NCI-H69 (cell line): ENCODE measurements at places on chromosomes 6 and 20.

DNA sequence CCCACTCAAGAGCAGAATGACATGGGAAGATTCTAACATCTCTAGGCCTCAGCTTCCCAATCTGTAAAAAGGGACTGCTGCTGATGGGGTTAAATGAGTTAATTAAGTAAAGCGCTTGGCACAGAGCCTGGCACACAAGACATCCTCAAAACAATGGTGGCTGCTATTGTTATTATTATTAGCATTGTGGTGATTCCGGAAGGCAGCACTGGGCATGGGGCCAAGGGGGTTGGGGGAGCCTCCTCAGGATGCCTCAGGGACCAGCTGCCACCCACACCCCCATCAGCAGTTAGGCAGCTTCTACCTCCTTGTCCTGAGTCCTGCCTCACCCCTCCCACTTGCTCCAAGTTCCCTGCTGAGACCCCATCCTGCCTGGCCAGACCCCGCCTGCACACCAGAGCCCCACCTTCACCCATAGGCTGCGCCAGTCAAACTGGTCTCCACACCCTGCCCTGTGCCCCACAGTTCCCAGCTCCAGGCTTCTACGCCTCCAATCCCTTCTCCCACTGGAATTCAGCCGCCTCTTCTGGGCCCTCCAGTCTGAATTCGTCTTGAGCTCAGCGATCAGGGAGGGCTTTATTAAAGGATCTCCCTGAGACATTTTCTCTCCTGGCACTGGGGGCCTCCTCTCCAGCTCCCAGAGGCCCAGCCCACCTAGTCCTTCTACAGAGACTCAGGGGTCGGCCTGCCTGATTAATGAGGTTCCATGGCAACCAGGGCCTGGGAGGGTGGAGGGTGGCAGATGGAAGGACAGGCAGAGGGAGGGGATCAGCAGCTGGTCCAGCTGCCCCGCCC lies 1.5 kb downstream of the E2F1 start:
- DNase-seq: peak; percentile 96

GRCh38 chr6:132959639-132960326 lies 145.4 kb downstream of the RPS12 start:
- DNase-seq: no peak

DNA sequence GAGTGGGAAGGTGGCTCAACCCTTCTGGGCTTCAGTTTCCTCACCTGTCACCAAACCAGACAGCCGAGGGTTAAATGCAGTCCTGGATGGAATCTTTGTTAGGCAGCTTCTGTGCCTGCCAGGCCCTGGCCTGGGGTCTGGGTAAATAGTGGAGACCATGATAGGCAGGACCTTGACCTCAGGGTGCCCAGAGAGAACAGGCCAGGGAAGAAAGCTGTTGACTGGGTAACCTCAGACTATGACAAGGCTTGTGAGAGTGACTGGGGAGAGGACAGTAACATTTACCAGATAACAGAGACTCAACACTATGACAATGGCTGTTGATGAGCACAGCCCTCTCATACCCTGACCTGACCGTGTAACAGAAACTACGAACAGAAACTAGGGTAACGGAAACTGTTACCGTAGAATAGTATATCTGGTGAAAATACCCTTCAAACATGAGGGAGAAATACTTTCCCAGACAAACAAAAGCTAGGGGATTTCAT lies 218.3 kb downstream of the PREX1 start:
- no peak for DNase-seq

- DNase-seq: no peak
Measured at GRCh38 chr20:51526754-51527153, 15.8 kb downstream of the NFATC2 start.

DNA sequence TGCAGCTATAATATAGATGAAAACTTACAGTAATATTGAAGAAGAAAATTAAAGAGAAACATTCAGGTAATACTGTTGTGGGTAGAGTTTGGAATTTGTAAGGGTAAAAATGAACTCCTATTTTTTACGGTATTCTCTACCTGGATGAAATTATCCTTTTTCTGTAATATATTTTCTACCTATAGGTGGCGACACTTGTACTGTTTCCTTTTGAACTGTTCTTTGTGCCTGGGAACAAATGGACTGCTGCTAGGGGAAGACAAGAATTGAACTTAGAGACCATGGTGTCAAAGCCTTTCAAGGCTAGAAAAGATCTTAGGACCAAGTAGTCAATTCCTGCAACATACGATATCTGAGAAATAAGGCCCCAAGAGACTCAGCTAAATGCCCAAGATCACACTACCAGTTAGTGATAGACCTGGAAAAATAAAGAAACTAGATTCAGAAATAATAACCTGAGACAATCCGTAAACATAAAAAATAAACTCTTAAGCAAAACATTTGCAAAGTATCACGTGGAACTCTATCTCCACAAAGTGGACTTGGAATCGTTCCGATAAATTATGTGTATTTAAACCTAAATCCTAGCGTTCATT lies 383.8 kb downstream of the TFAP2A start:
- DNase-seq: peak; percentile 73

DNA sequence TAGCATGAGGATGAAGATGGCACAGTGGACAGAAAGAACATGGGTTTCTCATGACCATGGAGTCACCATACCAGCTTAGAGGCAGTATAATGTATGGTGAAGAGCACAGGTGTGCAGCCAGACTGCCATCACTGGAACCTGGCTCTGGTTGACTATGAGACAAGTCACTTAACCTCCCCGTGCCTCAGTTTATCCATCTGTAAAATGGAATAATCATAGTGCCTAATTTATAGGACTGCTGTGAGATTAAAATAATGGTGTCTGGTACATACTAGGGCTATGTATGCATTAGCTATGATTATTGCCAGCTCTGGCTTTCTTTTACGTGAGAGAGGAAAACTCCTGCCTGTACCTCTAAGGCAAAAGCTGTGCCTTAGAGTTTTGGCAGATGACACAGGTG lies 19.4 kb downstream of the SLC35B3 start:
- no peak for DNase-seq

GRCh38 chr20:57874141-57874540 lies 164.3 kb upstream of the PMEPA1 start:
- DNase-seq: no peak

DNA sequence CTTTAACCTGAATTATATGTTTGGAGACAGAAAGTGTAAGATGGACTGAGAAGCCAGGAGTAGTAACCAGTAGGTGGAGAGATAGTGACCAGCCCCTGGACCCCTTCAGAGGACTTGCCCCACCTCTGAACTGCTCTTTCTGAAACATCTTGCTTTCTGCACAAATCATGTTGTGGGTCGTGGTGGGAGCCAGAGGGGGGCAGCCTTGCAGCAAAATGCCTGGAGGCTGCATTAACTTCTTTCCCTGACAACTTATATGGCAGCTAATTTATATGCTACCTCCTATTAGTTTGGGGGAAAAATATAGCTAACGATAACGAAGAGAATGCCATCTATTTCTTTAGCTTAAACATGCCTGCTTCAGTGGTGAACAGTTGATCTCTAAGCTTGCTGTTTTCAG lies 859.8 kb downstream of the MAFB start:
- DNase-seq: peak; percentile 51

- no peak for DNase-seq
Measured at GRCh38 chr20:63292292-63292701, 689 bp upstream of the COL20A1 start.

GRCh38 chr20:10761786-10762185 lies 88.0 kb upstream of the JAG1 start:
- DNase-seq: no peak

- peak; percentile 90 for DNase-seq
Measured at GRCh38 chr6:112144145-112144926, 56.9 kb downstream of the FAM229B start.

DNA sequence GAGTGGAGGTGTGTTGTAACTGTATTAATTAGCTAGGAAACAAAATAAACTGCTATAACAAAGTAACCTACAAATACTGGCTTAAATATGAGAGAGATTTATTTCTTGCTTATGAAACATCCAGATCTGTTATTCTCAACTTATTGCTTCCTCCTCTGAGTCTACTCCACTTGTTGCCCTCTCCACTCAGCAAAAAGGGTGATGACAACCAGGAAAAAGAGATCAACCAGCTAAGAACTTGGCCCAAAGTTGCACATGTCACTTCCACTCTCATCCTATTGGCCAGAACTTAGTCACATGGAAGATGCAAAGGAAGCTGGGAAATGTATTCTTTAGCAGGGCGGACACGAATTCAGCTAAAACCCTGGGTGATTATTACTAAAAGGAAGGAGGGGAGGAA lies 5.2 kb upstream of the TP53RK start:
- no peak for DNase-seq

DNA sequence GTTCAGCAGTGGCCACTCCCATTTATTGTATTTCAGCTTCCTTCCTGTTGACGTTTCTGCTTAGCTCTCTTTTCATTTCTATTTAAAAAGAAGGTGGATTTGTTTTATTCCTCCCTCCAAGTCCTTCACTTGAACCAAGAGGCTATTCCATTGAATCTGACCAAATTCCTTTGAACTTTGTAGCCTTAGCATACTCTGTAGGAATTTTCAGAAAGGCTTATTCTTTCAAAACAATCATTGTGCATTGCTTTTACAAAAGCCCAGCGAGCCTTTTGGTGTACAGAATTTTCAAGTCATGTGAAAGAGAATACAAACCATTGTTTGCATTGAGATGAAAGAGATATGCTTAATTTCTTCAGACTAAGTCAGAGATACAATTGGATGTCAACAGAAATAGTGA lies 151.0 kb upstream of the INSM1 start:
- DNase-seq: peak; percentile 70

DNA sequence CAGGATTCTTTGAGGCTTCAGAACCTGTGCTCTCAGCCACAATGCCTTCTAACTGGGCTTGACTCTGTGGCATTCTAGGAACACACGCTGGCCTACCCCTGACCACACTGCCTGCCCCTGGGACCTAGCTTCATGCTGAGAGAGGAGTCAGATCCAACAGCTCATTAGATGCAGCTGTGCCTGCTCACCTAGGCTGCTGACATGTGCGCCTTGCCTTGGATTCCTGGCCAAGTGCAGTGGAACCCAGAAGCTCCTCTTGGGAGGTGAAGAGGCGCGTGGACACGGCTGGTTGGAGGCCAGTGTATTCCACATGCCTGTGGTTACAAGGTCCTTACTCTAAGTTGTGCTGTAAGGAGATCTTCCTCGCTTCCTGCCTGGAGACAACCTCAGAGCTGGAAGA lies 24.7 kb upstream of the KCNK16 start:
- no peak for DNase-seq

DNA sequence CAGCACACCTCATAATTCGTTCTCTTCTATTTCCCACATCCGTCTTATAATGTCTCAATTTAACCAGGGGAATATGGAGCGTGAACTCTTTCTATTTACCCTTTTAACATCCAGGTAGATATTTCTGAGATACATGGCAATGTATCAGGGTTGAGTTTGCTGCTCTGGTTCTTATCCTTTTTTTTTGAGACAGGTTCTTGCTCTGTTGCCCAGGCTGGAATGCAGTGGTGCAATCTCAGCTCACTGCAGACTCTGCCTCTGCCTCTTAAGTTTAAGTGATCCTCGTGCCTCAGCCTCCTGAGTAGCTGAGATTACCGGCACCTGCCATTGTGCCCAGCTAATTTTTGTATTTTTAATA lies 36.5 kb downstream of the KLHL31 start:
- DNase-seq: no peak

GRCh38 chr6:26345832-26346231 lies 19.2 kb upstream of the BTN3A2 start:
- DNase-seq: no peak

- no peak for DNase-seq
Measured at GRCh38 chr20:7622399-7622961, 317.8 kb downstream of the HAO1 start.

DNA sequence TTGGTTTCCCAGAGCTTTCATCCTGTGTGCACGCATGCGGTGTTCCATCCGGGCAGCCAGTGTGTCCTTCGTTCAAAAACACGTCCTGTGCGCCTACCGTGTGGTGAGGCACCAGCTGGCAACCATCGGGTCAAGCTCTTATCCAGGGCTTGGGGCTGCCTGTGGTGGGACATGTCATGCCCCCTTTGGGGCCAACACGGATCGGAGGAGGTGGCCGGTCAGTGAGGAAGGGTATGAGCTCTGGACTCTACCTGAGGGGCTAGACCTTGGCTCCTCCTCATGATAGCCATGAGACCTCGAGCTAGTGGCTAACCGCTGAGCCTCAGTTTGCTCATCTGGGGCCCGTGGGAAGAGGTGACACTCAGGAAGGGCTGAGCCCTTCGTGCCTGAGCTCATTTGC lies 158.5 kb upstream of the PMEPA1 start:
- no peak for DNase-seq

- DNase-seq: no peak
Measured at GRCh38 chr6:142462260-142462659, 160.5 kb downstream of the ADGRG6 start.

DNA sequence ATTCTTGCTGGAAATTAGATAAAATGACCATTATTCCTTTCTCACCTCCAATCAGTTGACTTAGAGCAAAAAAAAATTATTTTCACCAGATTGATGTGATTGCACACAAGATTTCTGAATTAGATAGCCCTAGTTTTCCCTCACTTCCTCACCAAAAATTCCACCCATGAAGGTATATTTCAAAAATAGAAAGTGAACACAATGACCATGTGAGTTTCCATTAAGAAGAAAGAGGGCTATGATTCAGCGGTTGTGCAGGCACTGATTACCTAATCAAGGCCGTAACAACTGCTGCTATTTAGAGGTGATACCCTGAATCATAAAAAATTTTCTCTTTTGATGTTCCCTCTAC lies 19.5 kb upstream of the RALGAPA2 start:
- DNase-seq: peak; percentile 48

DNA sequence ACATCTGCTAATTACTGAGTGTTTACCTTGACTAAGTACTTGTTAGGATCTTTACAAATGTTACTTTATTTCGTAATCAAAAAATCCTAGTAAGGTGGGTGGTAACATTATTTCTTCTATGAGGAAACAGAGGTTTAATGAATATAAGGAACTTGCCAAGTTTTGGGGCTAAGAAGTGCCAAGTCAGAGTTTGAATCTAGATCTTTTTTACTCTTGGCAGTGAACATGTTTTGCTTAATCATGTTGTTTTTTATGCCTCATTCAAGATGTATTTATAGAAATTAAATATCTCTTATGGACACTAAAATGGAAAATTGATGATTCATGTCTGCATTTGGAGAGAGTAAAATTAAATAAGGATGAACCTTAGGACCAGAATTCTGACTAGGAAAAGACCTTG lies 393.7 kb downstream of the UTRN start:
- no peak for DNase-seq

DNA sequence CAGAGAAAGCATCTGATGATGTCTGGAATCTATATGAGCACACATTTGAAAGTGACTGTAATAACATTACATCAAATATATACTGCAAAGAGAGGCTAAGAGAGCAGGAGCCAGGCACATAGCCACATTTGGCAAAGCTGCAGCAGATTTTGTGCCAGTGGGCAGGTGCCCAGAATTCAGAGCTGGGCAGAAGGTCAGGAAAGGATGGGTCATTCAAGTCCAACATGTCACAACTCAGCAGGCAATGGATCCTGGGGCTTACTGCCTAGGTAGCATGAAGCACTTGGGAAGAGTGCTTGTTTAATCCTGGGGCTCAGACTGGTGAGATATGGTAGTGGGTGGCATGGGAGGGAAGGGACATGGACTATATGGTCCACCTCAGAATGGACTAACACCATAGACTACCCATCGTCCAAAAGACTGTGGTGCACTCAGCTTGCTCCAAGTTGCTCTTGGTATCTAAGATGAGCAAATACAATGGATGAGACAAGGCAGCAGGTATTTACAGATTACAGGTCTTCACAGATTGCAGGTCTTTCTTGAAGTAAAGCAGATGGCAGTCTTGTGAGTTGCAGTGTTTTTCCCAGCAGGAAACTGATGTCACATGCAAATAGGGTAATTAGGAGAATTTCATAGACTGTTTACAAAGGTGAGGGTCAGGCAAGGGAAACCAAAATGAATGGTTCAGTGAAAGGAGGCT lies 31.2 kb upstream of the SHLD1 start:
- DNase-seq: peak; percentile 80

GRCh38 chr20:20969701-20970280 lies 136.4 kb downstream of the LINC00237 start:
- no peak for DNase-seq
